ENCODE measurements at places on chromosomes 3 and 15.
A peak's percentile ranks its signal among the peaks of the same experiment; 100 is the strongest.

DNA sequence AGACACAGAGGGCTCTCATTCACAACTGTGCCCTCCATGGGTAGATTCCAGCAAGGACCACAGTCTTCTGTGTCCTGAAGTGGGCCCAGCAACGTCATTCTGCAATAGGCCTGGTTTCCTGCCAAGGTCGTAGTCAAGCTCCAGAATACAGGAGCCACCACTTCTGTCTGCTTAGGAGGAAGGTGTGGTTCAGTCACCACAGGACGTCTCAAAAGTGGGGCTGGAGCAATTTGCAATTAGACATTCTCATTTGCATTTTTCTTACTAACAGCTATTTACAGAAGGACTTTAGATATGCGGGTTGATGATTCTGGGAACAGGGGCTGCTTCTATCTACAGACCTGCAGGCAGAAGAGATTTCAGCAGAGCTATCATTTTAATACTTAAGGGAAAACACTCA lies 58.7 kb upstream of the MYRIP start:
- DNase-seq: no peak

GRCh38 chr15:92817339-92817886 lies 82.7 kb upstream of the CHD2 start:
- DNase-seq: no peak

DNA sequence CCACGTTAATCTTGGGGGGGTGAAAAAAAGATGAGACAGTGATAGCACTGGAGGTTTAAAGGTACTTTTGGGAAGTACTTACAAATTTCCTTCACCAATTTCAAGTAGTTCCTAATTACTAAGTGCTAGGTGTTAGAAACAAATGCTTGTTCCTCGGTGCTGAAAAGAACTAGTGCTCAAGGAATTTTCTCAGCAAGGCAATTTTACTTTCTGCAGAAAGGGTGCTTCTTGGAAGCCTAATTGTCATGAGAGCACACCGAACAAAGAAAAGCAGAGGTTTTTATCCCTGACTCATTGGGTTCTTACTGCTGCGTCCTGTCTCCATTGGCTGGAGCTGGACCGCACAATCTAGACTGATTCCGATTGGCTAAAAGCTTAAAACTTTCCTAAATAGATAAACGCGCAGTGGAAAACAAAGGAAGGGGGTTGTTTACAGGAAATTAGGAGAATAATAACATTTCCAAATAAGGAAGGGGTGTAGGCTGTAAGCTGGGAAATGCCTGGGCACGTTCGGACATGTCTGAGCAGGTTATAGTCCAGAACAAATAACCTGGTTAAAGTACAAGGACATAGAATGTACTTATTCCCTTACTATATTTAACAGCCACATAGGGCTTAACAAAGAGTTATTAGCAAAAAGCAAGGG lies 49.6 kb downstream of the CHD2 start:
- DNase-seq: no peak

- peak; percentile 14 for DNase-seq
Measured at GRCh38 chr3:120348065-120348990, 826 bp downstream of the LRRC58 start.

- no peak for DNase-seq
Measured at GRCh38 chr3:178568155-178568731, 32.0 kb downstream of the KCNMB2 start.

- peak; percentile 91 for DNase-seq
Measured at GRCh38 chr3:66500576-66501482, at the start of gene LRIG1. TSS of gene LRIG1 (minus strand) at chr3:66501022. CDS start at chr3:66500407, 615 bp downstream.
